ENCODE measurements at places on chromosomes 1 and 21.

DNA sequence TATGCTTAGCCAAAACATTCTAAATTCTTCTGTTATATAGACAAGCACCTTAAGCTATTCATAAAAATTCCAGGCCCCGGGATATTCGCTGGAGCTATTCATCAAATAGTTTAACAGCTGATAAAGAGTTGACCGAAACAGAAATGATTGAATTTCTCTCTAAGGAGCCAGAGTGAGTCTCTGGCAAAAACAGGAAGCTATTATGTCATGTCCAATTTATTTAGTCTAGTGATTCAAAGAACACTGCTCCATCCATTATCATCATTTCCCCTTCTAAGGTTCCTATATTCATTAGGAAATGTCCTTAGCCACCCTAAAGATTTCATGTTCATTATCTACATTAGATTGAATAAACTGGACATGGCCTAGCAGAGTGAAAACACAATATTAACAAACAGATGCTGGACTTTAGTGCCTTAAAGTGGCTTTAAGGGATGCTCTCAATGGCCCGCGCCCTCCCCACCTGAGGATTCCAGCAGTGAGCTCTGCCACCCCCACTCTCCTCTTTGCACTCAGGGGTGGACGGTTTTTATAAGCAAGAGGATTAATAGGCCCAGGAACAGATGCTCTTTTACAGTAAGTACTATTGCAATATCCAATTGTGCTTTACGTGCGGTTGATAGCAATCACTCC, 122.1 kb upstream of the RGS1 start:
- DNase-seq = no peak

- no peak for DNase-seq
Observed at GRCh38 chr1:224591326-224591725, 24.8 kb upstream of the CNIH3 start.

GRCh38 chr1:212712451-212713303, 13.0 kb upstream of the BATF3 start:
- no peak for DNase-seq

DNA sequence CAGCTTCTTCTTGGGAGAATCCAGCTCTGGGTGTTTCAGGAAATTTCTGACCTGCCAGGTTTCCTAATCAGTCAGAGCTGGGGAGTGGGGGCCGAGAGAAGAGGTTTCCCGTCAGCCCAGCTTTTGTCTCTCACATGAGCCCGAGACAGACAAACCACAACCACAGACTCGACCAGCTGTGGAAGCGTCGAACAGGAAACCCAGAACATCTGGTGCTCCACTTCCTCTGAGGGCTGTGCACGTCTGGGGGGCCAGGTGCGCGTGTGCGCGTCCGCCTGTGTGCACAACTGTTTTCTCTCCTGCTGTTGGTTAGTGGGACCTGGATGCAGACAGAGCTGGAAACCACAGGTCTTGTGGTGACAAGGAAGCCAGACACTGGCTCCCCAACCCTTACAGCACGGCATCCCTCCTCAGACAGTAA, 113.0 kb upstream of the SLC25A33 start:
- peak; percentile 42 for DNase-seq

- no peak for DNase-seq
Observed at GRCh38 chr1:184387069-184387475, 243 bp downstream of the C1orf21 start.

DNA sequence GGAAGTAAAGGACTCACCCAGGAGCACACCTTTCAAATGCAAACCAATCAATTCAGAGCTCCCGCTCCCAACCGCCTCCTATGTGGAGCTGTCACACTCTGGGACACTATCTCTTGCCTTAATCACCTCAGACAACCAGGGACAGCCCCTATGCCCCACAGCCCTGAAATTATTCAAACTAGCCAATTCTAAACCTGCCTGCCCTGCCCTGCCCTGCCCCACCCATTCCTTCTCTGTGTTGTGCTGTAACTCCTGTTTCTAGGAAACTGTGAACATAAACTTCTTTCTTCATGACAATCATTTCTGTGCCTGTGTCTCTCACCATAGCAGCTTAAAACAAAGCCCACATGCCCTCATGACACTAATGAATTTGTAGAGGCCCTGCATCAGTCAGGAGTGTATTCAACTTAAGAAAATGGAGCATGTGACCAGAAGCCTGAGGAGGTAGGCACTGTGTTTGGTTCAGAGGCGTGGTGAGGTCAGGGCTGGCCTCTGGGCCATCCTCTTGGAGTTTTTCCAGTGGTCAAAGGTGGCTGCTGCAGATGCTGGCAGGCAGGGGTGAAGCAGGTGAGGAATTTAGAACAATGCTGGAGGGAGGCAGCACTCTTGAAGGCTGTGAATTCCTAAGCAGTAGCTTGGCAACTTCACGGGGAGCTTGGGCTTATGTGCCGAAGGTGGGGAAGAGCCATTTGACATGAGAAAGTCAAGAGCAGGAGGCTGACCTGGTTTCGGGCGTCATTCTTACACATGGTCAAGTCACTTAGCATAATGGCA, 74.5 kb downstream of the RHOU start:
- no peak for DNase-seq

GRCh38 chr1:12197483-12197880, 30.7 kb downstream of the TNFRSF1B start:
- DNase-seq = no peak

GRCh38 chr1:212496682-212497081, 64.0 kb downstream of the NENF start:
- no peak for DNase-seq

- no peak for DNase-seq
Observed at GRCh38 chr1:232786845-232787455, 18.3 kb upstream of the MAP10 start.

GRCh38 chr1:15911927-15912326, 64.0 kb downstream of the ZBTB17 start:
- DNase-seq = no peak

DNA sequence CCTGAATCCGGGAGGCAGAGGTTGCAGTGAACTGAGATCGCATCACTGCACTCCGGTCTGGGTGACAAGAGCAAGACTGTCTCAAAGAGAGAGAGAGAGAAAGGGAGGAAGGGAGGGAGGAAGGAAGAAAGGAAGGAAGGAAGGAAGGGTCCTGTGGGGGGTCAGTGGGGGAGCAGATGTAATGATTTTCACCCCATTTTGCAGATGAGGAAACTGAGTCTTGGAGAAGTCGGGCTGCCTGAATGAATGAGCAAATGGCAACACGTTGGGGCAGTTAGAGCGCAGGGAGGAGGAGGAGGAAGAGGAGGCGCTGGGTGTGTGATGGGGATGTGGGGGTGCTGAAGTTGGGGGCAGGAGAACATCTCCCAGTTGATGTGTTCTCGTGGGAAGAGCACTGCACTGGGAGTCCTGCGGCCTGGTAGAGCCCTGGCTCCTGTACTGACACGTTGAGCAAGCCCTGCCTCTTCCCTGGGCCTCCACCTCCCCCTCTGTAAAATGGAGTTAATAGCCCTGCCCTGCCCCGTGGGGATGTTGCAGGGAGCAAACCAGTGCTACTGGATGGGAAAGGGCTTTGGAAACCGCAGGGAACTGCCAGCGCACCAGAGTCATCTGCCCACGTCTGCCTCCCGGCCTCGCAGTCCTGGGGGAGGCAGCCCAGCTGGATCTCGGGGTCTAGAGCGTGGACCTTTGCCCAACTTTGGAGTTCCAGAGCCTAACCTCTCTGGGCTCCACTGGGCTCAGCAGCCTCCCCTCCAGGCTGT, 103.2 kb upstream of the CASZ1 start:
- no peak for DNase-seq

GRCh38 chr1:244302876-244303609, 148.7 kb downstream of the ADSS2 start:
- DNase-seq = no peak

- no peak for DNase-seq
Observed at GRCh38 chr1:229326601-229327000, 16.2 kb downstream of the CCSAP start.

GRCh38 chr1:151199873-151200581, 1.7 kb downstream of the PIP5K1A start:
- no peak for DNase-seq

DNA sequence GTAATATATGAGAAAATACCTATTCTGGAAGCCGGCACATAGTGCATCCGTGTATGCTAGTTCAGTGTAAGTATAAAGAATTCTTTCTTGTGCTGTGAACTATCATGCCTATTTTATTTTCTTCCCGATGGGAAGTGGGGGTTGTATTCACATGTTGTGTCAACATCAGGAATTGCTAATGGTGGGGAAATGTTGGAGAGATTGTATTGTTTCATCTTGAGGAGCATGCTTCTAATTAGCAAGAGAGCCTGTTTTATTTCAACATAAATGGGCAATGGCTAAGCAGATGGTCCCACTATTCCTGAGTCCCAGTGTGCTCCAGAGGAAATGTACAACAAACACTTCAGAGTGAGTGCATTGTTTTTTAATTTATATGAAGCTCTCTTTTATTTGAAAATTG, 485.2 kb downstream of the PLPP3 start:
- no peak for DNase-seq

DNA sequence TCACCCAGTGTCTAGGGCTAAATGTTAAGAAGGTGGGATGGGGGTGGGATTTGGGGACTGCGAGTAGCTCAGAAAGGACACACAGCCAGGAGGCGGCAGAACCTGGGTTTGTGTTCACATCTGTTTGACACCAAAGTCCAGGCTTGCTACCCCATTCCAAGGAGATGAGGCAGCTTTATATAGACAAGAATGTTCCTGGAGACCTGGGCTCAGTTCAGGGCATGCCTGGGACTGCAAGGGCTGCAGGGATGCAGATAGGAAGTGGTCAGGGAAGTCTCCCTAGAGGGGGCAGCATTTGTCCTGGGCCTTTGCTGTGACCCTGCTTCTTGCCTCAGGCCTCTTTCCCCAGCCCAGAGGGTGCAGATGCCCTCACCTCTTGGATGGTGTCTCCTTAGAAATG, 16.3 kb downstream of the PADI3 start:
- no peak for DNase-seq

- DNase-seq = no peak
Observed at GRCh38 chr1:170559166-170559565, 27.2 kb downstream of the GORAB start.

GRCh38 chr1:240985081-240985480, 371.9 kb downstream of the RGS7 start:
- no peak for DNase-seq

DNA sequence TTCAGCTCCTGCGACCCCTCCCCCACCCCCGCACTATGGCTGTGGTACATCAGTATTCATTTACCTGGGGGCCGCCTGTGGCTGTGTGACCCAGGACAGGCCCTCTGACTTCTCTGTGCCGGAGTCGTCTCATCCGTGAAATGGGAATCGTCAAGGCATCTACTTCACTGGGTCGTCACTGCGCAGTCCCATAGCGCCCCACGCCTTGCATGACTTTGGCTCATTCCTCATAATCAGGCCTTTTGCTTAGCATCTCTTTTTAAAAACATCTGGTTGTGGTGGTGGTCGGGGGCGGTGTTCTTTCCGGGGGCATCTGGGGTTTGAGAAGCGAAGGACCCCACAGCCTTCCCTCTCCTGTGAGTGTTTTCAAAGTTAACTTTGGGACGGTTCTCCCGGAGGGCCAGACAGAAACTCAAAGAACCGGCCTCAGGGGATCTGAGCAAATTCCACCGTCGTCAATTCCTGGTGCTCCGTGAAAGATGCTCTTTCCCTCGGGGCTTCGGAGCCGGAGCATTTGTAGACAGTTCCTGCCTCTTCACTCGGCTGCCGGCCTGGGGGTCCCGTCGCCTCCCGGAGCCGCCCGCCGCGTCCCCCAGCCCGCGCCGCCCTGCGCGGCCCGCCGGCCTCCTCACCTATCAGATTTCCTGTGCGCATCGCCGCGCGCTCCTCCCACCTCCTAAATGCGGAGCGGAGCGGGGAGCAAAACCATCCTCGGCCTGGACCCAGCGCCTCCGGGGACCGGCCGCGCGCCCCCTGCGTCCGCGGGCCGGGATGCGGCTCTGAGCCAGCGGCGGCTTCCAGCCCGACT, at the start of gene B3GALT5:
TSS of gene B3GALT5 (plus strand) at position 708 of the 808 bp plus-strand sequence. CDS start 47,620 bp downstream, outside the sequence.
- DNase-seq = no peak

- DNase-seq = no peak
Observed at GRCh38 chr1:219945795-219946194, 17.4 kb upstream of the SLC30A10 start.

DNA sequence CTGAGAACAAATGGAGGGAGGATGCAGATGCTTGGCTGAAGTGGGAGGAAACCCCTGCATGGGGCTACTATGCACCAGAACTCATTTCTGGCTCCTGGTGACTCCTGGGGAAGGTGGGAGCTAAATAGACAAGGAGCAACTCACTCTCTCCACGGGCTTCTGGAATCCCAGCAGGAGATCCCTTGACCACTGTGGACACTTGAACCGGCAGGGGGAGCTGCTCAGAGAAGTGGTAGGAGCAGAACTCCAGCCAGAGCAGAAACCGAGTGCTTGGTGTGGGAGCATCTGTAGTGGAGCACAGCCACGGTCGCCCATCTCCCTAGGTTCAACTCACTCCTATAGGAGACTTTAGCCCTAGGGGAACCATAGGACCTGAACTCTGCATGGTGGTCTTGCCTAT, 205.6 kb upstream of the GJB5 start:
- DNase-seq = no peak

GRCh38 chr21:33238565-33239255, 9.0 kb downstream of the IFNAR2 start:
- no peak for DNase-seq

All from stimulated activated CD4-positive, alpha-beta T cell treated with anti-CD3 and anti-CD28 coated beads, TNF-alpha, amount 100 ng/mL, for 24 hours (primary cell).